ENCODE measurements at places on chromosomes 7 and 10.

DNA sequence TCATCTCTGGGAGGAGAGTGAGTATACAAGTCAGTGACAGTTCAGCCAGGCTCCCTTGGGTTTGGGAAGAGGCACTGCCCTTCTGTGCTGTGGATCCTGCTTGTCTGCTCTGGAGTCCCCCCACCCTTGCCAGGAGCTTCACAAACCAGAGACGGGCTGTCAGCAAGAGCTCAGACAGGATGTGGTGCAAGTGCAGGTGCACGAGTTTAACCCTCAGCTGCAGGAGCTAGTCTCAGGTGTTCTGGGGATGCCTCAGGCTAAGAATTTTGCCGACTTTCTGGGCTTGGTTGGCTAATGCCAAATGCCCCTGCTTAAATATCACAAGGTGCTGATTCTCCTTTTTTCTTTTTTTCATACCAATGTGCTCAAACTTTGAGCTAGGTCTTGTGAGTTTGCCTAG lies 22.3 kb downstream of the ZNF783 start:
- DNase-seq = no peak

GRCh38 chr10:68471586-68472408 lies at the start of gene DNA2:
TSS of gene DNA2 (minus strand) at chr10:68471973. CDS start at chr10:68471864, 109 bp downstream.
- DNase-seq = peak; percentile 31

GRCh38 chr10:23325132-23325531 lies 19.5 kb downstream of the C10orf67 start:
- DNase-seq = no peak

GRCh38 chr10:49783645-49784044 lies 21.5 kb upstream of the OGDHL start:
- no peak for DNase-seq

DNA sequence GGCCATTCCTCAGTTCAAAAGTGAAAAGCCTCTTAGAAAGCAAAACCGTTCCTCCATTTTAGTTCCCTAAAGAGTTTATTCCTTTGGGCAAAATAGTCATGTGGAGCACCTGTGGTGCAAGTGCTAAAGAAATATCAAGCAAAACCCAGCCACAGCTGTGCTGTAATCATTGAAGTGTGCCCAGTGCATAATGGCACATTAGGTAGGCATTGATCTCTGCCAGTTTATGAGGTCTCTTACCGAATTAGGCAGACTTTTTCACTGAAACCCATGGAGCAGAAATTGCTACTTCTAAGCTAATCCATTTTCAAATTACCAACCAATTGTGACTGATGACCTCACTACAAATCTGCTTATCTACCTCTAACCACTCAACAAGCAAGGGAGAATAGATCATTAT lies 97.2 kb upstream of the SEMA3A start:
- no peak for DNase-seq

GRCh38 chr10:3046210-3046779 lies 21.1 kb upstream of the PFKP start:
- DNase-seq = no peak

- no peak for DNase-seq
These were observed 76.8 kb downstream of the CTBP2 start for GRCh38 chr10:125083576-125083920.

DNA sequence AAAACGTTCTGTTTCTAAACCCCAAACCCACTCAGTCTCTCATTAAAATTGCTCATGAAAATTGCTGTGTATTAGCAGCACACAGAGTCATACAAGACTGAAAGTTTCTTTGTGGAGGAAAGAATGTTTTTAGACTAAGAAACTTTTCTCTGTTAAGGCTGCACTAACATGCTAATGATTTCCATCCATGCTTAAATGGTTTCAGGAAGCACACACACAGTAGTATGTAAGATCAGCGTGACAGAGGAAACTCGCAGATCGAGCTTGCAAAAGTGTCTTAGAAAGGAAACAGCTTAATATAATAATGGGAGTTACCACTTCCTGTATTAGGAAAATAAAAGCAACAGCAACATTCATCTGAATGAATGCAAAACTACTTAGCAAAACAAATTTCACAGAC lies 112.7 kb downstream of the ICA1 start:
- no peak for DNase-seq

DNA sequence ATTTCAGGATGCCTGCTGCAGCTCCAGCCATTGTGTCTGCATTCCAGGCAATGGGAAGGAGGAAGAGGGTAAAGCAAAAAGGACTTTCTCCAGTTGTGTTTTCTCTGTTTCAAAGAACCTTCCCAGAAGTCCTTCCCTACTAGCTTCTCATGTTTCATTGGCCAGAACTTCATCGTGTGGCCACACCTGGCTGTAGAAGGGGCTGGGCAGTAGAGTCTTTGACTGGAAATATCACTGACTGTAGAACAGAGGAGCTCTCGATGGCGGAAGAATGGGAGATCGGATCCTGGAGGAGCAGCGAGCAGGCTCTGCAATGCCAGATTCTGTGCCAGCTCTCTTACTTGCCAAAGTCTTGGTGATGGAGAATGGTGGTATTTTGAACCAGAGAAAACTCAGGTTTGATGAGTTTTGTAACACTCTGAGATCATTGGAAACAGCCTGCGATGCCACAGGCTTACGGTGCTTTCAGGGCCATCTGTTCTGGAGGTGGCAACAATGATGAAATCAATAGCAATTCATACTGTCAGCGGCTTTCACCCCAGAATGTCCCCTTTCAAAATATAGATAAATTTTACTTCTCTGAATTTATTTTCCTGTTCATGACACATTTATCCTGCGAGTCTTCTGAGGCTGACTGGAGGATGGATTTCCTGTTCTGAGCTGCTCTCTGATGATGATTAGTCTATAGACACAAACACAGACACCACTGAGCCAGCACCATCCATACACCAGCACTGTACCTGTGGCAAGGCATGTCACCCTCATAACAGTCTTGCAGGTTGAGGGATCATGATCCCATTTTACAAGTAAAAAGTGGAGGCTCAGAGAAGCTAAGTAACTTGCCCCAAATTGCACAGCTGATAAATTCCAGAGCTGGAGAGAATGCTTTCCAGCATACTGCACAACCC lies 204.2 kb downstream of the EMX2 start:
- DNase-seq = no peak

GRCh38 chr10:131131726-131132591 lies 179.6 kb downstream of the TCERG1L start:
- no peak for DNase-seq

DNA sequence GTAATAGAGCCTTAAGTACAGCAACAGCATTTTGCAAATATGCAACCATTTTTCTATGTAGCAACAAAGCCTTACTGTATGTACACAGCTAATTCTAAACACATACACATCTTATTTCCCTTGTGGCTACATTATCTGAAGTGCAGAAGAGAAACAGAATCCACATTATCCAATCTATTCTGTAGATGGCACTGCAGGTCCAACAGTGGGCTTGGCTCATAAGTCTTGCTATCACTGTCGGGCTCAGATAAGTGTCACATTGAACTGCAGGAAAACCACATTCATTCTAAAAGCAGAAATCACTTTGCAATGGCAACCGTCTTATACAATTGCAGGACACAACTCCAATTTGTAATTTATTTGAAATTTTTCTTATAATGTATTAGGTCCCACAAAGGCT lies 109.8 kb upstream of the NOBOX start:
- DNase-seq = no peak

DNA sequence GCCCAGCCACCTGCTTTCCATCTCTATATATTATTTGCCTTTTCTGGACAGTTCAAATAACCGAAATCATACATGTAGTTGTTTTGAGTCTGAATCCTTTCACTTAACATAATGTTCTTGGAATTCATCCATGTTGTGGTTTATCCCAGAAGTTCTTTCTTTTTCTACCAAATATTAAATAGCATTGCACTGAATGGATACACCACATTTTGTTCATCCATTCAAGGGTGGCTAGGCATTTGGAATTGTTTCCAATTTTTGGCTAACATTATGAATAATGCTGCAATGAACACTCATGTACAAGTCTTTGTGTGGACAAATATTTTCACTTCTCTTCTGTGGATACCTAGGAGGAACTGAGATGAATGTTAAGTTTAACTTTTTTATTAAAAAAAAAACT lies 18.0 kb downstream of the DNAJC1 start:
- DNase-seq = no peak

- DNase-seq = no peak
These were observed 166.6 kb upstream of the MKLN1 start for GRCh38 chr7:131161103-131161502.

DNA sequence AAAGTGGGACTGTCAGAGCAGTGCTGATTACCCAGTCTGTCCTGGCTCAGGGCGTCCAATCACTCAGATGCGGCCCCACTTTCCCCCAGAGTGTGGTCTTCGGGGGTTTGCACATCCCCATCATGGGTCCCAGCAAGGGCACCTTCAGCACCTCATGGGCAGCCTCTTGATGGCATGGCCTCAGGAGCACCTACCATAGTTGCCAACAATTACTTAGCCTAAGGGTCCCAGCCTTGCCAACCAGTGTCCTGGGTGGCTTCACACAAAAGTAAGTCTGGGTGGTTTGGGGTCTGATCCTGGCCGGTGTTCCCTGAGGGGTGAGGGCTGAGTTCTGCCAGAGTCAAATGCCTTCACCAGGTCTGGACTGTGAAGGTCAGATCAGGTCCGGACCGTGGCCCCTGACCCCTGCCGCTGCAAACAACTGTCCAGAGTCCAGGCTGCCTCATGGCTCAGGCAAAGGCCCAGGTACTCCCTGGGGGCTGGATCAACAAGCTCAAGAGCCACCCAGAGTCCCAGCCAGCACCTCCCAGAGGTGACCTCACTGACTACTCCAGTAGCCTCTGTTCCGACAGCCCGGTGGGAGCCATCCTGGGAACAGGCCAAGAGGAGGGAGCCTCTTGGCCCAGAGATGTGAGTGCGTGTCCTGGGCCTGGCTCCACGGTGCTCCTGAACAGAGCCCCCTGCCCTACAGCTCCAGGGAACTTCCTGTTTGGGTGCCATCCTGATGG lies 6.2 kb upstream of the MARVELD1 start:
- no peak for DNase-seq

DNA sequence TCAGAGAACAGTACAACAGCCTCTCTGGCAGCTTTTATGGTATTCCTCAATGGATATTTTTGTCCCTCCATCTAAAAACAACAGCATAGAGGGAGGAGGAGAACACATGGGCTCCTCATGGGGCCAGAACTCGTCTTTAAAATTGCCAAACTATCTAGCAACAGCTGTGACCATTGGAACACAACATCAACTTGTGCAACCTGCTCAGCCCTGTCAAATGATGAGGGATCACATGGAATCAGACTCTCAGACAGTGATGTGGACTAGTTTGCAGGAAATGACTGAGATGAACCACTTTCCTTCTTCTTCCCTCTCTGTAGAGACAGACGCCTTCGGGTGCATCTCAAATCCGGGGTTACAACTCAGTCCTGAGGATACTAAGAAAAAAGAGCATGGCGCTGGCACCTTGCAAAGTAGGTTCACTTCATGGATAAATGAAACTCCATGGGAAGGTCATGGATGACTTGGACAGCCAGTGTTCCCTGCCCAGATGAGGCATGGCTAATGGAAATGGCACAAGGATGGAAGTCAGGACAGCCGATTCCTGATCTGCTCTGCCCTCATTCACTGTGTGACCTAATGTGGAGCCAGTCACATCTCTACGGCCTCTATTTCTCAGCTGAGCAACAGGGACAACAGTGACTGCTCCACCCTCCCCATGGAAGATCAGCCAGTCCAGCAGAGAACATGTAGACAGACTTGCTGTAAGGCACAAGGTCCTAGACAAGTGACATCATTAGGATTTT lies 24.6 kb upstream of the DGKI start:
- DNase-seq = no peak

- no peak for DNase-seq
These were observed 184.6 kb downstream of the FANK1 start for GRCh38 chr10:126080879-126081411.

- DNase-seq = no peak
These were observed 29.3 kb downstream of the LMTK2 start for GRCh38 chr7:98135984-98136383.

GRCh38 chr10:117928281-117928680 lies 118.5 kb downstream of the RAB11FIP2 start:
- no peak for DNase-seq

Data from stimulated activated CD4-positive, alpha-beta T cell treated with anti-CD3 and anti-CD28 coated beads, Interleukin-1b, Interleukin-23, amount 100 ng/mL, for 1 hour (primary cell).